ENCODE measurements at places on chromosomes 1 and 21.

- no peak for DNase-seq
These were observed 113.5 kb upstream of the ZNF678 start for GRCh38 chr1:227449741-227450441.

DNA sequence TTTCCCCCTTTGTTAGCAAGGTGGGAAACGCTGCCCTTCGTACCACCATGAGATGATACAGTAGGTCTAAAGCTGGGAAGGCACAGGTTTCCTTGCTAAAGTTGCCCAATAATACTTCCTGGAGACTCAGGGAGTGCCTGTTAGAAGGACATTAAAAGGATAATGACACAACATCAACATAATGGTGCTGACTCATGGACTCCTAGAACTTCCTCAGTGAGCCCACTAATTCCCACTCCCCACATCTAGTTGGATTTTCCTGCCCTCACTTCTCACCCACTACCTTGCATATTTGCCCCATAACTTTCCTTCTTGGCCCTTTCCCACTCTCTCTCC is 17.5 kb downstream of the CFAP45 start:
- DNase-seq = no peak

- no peak for DNase-seq
These were observed 3.2 kb downstream of the BARHL2 start for GRCh38 chr1:90713741-90714509.

DNA sequence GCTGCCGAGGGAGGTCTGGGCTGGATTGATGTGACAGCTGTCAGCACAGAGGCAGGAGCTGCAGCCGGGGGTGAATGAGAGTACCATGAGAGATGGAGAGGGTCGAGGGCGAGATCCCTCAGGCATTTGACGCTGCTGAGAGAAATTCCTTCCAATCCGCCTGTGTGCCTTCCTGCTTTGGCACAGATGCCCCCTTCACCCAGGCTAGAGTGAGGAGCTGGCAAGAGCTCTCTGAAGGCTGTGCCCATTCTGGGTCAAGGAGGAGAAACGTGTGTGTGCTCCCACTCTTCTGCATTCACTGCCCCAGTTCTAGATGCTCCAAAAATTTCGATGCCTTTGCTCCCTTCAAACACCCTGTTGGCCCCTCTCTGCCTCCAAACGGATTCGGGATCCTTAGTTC is 4.8 kb downstream of the ARTN start:
- DNase-seq = no peak

GRCh38 chr21:41561701-41562100 is 53.7 kb upstream of the TMPRSS2 start:
- DNase-seq = no peak

GRCh38 chr1:111441573-111442192 is 7.4 kb downstream of the WDR77 start:
- no peak for DNase-seq

Measured in ascending aorta (tissue), 2 donors.